ENCODE measurements at places on chromosomes 6 and 20.
A peak's percentile ranks its signal among the peaks of the same experiment; 100 is the strongest.

DNA sequence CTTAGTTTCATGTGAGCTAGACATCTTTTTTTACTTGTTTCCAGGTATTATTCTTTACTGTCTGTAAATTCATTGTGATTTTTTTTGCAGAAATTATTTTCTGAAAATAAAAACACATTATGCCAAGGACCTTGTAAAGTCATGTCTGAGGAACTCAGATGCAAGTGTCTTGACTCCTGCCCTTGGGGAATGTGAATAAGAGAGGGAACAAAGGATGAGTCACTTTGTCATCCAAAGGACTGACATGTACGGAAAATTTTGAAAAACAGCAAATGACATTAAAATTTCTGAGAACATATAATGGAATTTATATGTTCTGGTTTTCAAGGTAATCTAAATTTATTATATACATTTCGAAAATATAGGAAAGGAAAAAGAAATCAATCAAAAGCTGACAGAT lies 660.4 kb downstream of the CD109 start:
- no peak for DNase-seq

DNA sequence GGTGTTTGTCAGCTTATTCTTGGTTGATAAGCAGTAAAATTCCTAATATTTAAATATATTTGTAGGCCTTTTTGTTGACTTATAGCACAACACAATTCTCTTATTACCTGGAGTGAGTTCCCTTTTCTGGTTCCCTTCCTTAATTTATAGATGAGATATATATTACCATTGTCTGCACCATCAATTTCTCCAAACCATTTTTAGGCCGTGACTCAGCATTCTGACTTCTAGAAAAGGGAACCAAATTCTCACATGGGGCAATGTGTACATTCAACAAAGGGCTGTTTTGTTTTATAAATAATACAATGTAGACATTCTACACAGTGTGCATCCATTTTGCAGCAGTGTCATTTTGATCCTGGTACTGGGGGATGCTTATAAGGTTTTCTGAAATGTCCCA lies 52.8 kb downstream of the NCOA7 start:
- DNase-seq: no peak

DNA sequence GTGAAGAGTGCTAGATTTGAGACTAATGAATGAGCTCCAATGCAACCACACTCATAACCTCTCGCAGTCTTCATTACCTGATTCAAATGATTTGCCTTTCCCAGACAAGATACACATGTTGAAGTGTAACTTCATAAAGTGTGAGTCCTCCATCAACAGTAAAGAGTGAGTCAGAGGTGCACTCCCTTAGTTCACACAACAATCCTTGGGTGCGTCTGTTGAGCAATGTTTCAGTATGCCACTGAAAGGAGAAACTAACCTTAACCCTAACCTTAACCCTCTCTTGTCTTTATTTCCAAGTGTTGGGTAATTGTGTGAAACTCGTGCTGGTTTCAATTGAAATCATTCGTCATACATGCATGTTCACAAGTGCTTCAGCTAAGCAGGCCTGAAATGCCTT lies 21.0 kb upstream of the RIN2 start:
- no peak for DNase-seq

GRCh38 chr20:546353-546752 lies 2.8 kb upstream of the CSNK2A1 start:
- no peak for DNase-seq

DNA sequence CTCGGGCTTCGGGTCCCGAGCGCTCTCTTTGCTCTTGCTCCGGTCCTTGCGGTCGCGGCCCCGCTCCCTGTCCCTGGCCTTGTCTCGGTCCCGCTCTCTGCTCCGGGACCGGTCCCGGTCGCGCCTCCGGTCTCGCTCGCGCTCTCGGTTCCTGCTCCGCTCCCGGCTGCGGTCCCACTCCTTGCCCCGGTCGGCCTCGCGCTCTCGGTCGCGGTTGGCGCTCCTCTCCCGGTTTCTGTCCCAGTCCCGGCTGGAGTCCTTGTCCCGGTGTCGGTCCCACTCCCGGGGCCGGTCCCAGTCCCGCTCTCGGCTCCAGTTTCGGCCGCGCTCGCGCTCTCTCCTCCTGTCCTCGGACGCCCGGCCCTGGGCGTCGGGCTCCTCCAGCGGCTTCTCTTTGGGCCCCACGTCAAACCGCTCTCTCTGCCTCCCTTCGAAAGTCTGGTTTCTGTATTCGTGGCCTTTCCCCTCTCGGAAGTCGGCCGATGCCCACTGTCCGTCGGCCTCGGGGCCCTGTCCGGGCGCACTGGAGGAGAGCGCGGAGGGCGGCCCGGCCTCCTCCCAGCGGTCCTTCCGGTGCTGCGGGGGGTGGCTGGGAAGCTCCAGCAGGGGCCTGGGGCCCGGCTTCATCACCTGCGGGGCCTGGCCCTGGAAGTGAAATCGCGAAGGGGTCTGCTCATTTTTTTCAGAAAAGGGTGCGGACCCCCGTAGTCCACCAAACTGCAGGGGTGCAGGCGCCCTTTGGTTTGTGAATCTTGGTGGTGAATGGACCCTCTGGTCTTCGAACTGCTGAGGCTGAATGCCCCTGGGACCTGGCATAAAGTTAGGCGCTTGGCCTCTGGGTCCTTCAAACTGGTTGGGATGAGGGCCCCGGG lies 17.9 kb upstream of the TCFL5 start:
- no peak for DNase-seq

GRCh38 chr20:32894711-32895355 lies 36.1 kb downstream of the EFCAB8 start:
- DNase-seq: no peak

GRCh38 chr6:140253096-140253495 lies 878.6 kb upstream of the CITED2 start:
- no peak for DNase-seq

DNA sequence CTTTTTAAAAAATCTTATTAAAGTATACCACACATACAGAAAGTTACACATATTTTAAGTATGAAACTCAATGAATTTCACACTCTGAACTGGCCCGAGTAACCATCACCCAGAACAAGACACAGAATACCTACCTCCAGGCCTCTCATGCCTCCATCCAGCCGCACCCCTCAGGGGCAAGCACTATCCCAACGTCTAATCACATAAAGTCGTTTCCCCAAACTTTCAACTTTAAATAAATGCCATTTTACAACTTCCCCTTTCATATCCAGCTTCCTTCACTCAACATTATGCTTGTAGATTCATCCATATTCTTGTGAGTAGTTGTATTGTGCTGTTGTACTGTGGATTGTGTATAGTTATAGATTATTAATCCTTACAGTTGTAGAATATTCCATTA lies 539.1 kb downstream of the CD83 start:
- no peak for DNase-seq

- DNase-seq: no peak
These were observed 89.7 kb upstream of the RNF217 start for GRCh38 chr6:124872361-124873065.

- no peak for DNase-seq
These were observed 28.9 kb downstream of the FYN start for GRCh38 chr6:111844376-111844775.

DNA sequence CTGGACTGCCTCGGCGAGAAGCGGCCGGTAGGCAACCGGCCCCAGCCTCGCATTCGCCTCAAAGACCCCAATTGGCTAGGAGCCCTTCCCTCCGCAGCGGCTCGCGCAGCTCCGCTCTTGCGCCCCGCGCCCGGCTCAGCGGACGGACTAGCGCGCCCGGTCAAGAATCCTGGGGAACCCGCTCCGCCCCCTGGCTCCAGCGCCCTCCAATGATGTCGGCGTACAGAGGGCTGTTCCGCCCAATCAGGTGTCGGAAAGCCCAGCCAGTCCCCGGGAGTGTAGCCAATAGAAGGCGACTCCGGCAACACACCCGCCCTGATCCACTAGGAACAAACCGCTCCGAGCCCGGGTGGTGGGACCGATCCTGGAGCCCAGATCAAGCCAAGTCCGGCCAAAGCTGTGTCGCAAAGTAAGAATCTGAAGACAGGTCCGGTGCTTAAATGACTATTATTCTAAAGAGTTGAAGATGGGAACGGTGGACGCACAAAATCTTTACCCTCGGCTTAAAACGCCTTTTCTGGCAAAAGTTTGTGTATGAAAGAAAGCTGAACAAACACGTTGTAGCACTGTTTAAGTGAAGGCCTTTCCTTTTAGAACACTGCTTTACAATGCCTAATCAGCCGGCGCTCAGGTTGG lies 132.2 kb downstream of the OGFRL1 start:
- peak; percentile 95 for DNase-seq

GRCh38 chr6:138572167-138572875 lies 73.0 kb upstream of the NHSL1 start:
- DNase-seq: peak; percentile 81

DNA sequence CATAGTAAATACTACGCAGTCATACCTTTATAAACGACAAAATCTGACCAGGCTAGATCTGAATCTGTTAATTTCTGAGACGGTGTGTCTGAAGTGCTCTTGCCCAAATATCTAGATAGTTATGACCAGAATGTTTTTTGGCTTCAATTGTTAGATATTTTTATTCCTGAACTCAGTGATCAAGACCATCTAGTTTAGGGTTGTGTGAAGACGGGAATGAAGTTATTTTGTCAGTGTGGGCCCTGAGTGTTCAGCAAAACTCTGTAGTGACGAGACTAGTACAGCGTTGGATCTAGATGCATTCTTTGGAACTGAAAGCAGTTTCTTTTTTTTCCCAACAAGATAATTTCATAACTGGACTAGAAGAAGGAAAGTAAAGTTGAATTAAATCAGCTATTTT lies 3.1 kb downstream of the STXBP5 start:
- DNase-seq: no peak

DNA sequence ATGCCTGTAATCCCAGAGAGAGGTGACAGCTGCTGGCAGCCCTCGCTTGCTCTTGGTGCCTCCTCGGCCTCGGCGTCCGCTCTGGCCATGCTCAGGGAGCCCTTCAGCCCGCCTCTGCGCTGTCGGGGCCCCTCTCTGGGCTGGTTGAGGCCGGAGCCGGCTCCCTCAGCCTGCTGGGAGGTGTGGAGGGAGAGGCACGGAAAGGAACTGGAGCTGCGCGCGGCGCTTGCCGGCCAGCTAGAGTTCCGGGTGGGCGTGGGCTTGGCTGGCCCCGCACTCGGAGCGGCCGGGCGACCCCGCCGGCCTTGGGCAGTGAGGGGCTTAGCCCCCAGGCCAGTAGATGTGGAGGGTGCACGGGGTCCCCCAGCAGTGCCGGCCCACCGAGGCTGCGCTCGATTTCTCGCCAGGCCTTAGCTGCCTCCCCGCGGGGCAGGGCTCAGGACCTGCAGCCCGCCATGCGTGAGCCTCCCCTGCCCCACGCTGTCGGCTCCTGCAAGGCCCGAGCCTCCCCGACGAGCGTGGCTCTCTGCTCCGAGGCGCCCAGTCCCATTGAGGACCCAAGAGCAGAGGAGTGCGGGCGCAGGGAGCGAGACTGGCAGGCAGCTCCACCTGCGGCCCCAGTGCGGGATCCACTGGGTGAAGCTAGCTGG lies 34.6 kb downstream of the C6orf52 start:
- peak; percentile 51 for DNase-seq

DNA sequence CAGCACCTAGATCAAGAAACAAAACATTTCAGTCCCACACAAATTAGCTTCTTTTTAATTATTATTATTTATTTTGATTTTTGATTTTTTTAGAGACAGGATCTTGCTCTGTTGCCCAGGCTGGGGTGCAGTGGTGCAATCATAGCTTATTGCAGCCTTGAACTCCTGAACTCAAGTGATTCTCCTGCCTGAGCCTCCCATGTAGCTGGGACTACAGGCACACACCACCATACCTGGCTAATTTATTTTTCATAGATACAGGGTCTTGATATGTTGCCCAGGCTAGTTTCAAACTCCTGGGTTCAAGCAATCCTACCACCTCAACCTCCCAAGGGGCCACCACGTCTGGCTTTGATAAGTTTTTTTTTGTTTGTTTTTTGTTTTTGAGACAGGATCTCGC lies 24.6 kb downstream of the SNAI1 start:
- DNase-seq: no peak

GRCh38 chr6:7706269-7706668 lies 19.6 kb upstream of the BMP6 start:
- DNase-seq: no peak

GRCh38 chr20:20959031-20959755 lies 147.0 kb downstream of the LINC00237 start:
- DNase-seq: no peak

GRCh38 chr6:14545496-14545895 lies 427.9 kb downstream of the CD83 start:
- no peak for DNase-seq

DNA sequence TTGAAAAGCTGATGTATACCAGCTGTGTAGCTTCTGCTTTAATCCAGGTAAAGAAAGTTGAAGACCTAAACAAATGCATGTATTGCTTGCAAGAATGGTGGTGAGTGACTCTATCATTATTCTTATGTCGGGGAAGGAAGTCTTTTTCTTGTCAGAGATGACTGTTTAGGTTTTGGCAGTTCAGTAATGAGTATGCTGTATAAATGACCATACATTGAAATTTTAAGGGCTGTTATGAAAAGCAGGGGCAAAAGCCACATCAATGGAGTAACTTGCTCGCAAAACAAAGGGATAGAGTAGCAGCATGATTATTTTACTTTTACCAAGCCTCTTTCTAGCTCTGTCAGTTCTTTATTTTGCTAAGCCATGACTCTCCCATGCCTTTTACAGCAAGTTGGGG lies 55.9 kb upstream of the NUP153 start:
- DNase-seq: no peak

- DNase-seq: no peak
These were observed 11.7 kb upstream of the HCK start for GRCh38 chr20:32040142-32040953.

DNA sequence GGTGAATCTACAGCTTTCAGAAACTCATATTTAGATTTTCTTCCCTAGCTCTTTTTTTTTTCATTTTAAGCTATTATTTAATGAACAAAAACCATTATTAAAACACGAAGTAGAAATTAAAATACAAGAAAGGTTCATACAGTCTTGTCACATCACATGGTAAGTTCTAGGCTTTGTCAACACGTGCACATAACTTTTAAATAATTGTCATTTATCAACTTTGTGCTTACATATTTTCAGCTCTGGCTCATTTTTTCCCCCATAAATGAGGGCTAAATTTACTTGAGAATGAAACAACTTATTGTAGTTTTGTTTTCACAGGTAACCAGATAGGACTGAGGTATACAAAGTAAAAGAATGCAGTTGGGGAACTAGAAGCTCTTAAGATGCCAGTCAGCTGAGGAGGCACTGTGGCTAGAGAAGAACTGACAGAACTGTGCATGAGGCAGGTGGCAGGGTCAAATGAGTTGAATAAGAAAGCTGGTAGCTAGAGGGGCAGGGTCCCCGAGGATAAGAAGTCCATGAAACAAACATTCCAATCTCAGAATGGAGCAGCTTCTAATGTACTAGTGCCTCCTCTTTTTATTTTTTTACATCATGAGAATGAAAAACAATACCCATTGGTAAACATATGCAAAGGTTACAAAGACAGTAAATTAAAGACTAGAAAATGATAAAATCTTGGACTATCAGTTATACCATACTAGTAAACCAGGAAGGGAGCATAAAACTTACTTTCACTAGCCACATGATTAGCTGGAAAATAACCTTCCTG lies 141.5 kb downstream of the MYB start:
- DNase-seq: no peak

GRCh38 chr6:29081312-29081711 lies 5.8 kb downstream of the OR2B3 start:
- no peak for DNase-seq

- DNase-seq: no peak
These were observed at the start of gene SOX18 for GRCh38 chr20:64049060-64049877. TSS of gene SOX18 (minus strand) at chr20:64049639. CDS start at chr20:64049516, 123 bp downstream.

Measured in ACHN (cell line).